DMS79 (cell line): ENCODE measurements at places on chromosomes 2 and 18.

GRCh38 chr2:176187899-176188773 is at the start of gene HOXD1:
Gene HOXD1, plus strand, starts transcription at chr2:176188668. Its CDS starts 134 bp downstream, at chr2:176188802.
- DNase-seq: peak; percentile 64

DNA sequence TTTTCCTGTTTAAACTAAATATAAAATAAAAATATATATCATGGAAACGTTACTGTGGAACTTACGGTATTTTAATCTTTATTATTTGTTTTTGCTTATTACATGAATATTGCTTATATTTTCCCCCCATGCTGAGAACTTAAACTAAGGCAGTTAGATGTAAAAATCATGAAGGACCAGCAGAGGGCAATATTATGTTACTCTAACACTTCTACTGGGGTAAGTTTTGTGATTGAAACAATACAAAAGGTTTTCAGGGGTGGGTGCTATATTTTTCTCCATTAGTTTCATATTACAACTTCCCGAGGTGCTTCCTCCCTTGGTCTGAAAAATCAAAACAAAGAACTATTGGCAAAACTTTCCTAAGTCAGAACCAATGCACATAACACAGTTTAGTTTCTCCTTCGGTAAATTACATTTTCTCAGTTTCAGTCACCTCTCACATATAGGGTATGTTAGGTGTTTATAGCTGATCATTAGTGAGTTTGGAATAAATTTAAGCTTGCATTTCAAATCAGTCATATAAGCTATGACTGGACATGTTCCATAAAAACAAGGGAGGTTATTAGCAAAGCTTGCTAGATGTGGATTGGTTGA is 54.8 kb downstream of the ZNF407 start:
- no peak for DNase-seq

DNA sequence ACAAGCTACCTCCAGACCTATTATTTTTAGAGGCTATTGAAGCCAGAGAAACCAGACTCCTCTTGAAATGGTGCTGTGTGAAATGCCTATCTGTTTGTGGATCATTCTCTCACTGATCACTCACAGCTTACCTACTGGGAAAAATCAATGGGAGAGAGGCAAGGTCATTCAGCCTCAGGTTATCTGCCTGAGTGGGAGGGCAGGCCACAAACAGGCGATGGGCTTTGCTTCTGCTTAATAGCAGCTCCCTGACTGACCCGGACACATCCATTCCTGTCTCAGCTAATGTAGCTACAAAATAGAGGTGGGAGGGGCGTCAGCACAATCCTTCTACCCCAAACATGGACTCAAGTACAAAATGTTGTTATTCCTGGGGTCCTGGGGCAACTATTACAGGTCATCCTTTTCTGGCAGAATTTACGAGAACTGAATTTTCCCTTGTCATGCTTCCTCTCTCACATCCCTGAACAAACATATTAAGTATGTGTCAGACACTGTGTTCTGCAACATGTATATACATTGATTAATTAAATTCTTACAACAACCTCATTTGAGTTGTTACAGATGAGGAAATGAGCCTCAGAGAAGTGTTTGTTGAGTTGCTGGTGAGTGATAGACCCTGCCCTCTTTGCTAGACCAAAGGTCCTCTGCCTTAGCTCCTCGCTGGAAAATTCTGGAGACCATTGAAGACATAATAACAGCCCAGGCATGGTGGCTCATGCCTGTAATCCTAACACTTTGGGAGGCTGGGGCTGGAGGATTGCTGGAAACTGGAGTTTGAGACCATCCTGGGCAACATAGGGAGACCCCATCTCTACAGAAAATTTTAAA is 60.5 kb downstream of the CDK15 start:
- DNase-seq: no peak

GRCh38 chr2:67581751-67582150 is 184.6 kb downstream of the ETAA1 start:
- no peak for DNase-seq

GRCh38 chr2:84832772-84833461 is 48.0 kb downstream of the TRABD2A start:
- DNase-seq: no peak

DNA sequence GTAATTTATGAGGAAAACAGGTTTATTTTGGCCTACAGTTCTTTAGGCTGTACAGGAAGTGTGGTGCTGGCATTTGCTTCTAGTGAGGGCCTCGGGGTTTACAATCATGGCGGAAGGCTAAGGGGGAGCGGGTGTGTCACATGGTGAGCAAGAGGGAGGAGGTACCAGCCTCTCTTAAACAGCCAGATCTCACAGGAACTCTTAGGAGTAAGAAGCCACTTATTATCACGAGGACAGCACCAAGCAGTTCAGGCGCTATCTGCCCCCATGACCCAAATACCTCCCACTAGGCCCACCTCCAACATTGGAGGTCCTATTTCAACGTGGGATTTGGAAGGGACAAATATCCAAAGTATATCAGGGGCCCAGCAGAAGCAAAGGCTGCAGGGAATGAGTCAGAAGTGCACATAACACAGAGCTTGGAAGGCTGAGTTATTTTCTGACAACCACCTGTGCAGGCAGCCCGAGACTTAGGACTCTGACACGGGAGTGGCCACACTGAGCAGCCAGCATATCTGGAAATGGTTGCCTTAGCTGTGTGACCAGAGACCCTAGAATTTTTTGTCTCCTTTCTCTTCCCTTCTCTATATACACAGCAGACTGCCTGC is 170.9 kb downstream of the PRPF40A start:
- DNase-seq: no peak
